ENCODE measurements at places on chromosomes 6 and 20. TPM values are rescaled to one million over a fixed set of nuclear protein-coding genes. Genes with fewer than 3 reads are reported as not detected.
A peak's percentile ranks its signal among the peaks of the same experiment; 100 is the strongest.

- no peak for DNase-seq
- no peak overlapping the region for H3K4me3 ChIP-seq
- no peaks in the 10 kb centered on the region for H3K36me3 ChIP-seq
- H3K4me1 ChIP-seq, result peaks cover 34% of the 10 kb centered on the region
- peak overlapping the region; percentile 53 for H3K27ac ChIP-seq
Measured at GRCh38 chr6:147166360-147166944, 37.8 kb upstream of the STXBP5 start.

PPIL6 gene
- total RNA-seq, result 2.5 TPM

ENPP4 gene
- total RNA-seq, result 4.4 TPM

- H3K27me3 ChIP-seq, result no peaks in the 10 kb centered on the region
- no peak overlapping the region for H3K4me3 ChIP-seq
Measured at GRCh38 chr20:18650224-18650623, 62.4 kb downstream of the DTD1 start.

CGAS gene
- total RNA-seq, result 1.0 TPM

DNA sequence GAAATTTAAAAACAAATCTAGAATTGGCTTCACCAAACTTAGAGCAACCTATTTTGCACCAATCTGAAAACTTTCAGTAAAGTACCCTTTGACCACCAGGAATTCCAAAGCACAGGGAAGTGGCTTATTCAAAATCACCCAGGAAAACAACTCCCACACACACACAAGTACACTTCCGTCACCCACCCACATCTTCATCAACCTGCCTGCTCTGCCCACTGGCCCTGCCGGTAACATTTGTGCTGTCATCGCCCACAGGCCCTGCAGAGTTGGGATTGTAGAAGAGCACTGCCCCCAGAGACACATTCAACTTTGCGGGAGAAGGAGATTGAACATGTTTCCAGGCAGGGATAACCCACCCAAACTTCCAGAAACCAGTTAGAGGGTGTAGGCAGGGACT is 19.3 kb upstream of the SCML4 start:
- no peak for DNase-seq
- no peak overlapping the region for H3K27ac ChIP-seq
- no peak overlapping the region for H3K4me3 ChIP-seq
- H3K36me3 ChIP-seq, result no peaks in the 10 kb centered on the region
- no peaks in the 10 kb centered on the region for H3K27me3 ChIP-seq
- peaks cover 7% of the 10 kb centered on the region for H3K4me1 ChIP-seq

GRCh38 chr6:15431762-15432483 is 186.1 kb downstream of the JARID2 start:
- no peaks in the 10 kb centered on the region for H3K27me3 ChIP-seq
- no peak for DNase-seq
- peaks cover 52% of the 10 kb centered on the region for H3K4me1 ChIP-seq

DNA sequence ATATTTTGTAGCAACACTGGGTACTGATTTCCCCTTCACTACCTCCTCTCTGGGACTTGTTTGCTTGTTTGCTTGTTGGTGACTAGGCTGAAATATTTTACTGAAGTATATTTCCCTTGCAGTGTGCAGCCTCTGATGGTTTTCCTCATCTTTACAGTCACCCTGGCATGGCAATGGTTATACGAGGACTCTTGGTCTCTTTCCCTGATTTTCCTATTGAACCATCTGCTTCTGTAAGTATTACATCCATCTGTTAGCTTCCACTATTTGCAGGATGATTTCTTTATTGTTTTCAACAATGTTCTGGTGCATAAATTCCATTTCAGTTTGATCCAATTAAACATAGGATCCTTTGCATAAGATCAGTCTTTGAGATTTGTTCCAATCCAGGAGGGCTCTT is 465.1 kb downstream of the MEI4 start:
- no peak overlapping the region for H3K27ac ChIP-seq
- no peak overlapping the region for H3K4me3 ChIP-seq
- no peak for DNase-seq
- no peaks in the 10 kb centered on the region for H3K36me3 ChIP-seq
- no peaks in the 10 kb centered on the region for H3K27me3 ChIP-seq
- H3K4me1 ChIP-seq, result no peaks in the 10 kb centered on the region

- peaks cover 83% of the 10 kb centered on the region for H3K4me1 ChIP-seq
- H3K27me3 ChIP-seq, result no peaks in the 10 kb centered on the region
- no peak for DNase-seq
Measured at GRCh38 chr6:113363866-113364265, 493.3 kb upstream of the MARCKS start.

GRCh38 chr6:88174906-88175305 is 8.8 kb upstream of the CNR1 start:
- H3K4me3 ChIP-seq, result no peak overlapping the region
- no peak overlapping the region for H3K27ac ChIP-seq
- no peaks in the 10 kb centered on the region for H3K4me1 ChIP-seq
- H3K36me3 ChIP-seq, result no peaks in the 10 kb centered on the region
- DNase-seq, result no peak

DNA sequence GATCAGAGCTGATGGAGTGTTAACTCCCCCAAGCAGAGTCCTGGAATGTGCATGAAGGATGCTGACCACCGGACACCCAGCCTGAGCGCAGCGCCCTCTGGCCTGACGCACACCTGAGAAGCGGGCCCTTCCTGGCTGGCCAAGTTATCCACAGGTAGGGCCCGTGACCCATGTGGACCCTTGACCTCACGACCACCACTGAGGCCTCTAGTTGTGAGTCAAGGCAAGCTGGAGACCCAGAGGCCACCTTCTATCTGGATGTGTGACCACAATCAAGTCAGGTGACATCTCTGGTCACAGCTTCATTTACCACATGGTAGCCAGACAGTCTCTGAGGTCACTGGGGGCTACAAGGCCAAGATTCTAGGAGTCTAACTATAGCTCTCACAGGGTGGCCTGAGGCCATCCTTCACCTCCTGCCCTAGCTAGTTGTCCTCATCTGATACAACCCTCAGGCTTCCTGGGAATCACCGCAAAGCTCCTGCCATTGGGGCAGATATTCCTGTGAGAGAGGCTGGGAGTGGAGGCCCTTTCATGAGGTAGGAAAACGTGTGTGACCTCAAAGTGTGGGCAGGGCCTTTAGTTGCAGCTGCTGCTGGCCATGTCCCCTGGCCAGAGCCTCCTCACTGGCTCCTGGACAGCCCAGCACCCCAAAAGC is 53.1 kb downstream of the DSTN start:
- H3K27ac ChIP-seq, result no peak overlapping the region
- no peak overlapping the region for H3K4me3 ChIP-seq
- peaks cover 2% of the 10 kb centered on the region for H3K4me1 ChIP-seq
- peaks cover 41% of the 10 kb centered on the region for H3K36me3 ChIP-seq
- DNase-seq, result peak; percentile 86

GRCh38 chr20:32140603-32141002 is 31.1 kb downstream of the TM9SF4 start:
- H3K36me3 ChIP-seq, result peaks cover 71% of the 10 kb centered on the region
- no peaks in the 10 kb centered on the region for H3K27me3 ChIP-seq
- peaks cover 5% of the 10 kb centered on the region for H3K4me1 ChIP-seq
- no peak for DNase-seq
- no peak overlapping the region for H3K27ac ChIP-seq

DNA sequence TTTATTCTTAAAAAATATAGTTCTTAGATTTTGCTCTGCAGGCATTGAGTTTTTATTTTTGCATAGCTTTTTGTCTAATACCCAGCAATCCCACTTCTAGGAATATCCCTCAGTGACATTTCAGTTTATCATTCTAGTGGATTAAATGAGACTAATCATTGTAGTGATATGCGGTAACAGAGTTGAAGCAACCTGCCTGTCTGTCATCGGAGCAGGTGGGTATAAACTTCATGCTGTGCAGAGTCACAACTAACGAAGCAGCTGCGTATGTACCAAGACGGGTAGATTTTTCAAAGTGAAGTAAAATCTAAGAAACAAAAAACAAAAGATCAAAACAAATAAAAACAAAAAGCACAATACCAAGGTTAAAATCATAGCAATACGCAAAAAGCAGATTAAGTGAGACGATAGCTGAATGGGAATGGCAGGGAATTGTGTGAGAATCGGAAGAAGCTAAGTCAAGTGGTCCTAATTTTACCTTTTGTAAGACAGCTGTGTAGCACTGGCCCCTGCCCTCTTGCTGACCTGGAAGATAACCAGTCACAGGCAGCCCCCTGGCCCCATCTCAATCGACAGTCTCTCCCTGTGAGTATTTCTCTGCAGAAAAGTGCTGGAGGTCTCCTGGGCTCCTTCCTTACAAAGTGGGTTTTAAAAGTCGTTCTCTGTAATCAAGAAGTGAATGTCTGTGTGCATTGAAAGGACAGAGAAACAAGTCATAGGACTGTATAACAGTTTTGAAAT is 169.2 kb downstream of the OR2B2 start:
- H3K4me3 ChIP-seq, result no peak overlapping the region
- H3K4me1 ChIP-seq, result no peaks in the 10 kb centered on the region
- no peak for DNase-seq
- H3K36me3 ChIP-seq, result no peaks in the 10 kb centered on the region

GRCh38 chr6:152948150-152948768 is 34.6 kb downstream of the FBXO5 start:
- DNase-seq, result no peak
- peaks cover 7% of the 10 kb centered on the region for H3K4me1 ChIP-seq
- peaks cover 27% of the 10 kb centered on the region for H3K27me3 ChIP-seq
- no peaks in the 10 kb centered on the region for H3K36me3 ChIP-seq

GRCh38 chr6:3869632-3870527 is 20.7 kb downstream of the FAM50B start:
- no peak for DNase-seq
- no peaks in the 10 kb centered on the region for H3K27me3 ChIP-seq
- no peak overlapping the region for H3K27ac ChIP-seq

DNA sequence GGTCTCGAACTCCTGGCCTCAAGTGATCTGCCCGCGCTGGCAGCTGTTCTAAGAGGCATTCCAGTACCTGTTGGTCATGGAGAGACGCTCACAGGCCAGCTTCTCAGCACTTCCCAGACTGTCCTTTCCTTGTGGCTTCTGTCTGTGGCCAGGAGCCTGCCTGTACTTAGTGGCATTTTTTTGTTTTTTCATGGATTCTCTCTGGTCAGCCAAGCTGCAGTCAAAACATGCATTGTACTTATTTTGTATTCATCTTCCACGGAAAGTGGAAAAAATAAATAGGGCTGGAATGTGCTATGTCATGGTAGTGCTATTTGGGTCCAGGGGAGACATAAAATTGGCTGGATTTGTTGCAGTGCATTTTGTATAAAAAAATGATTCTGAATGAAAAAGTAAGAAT is 29.1 kb downstream of the ZDHHC14 start:
- H3K27ac ChIP-seq, result peak overlapping the region; percentile 58
- H3K36me3 ChIP-seq, result no peaks in the 10 kb centered on the region
- DNase-seq, result no peak
- H3K27me3 ChIP-seq, result no peaks in the 10 kb centered on the region
- peaks cover 24% of the 10 kb centered on the region for H3K4me1 ChIP-seq
- no peak overlapping the region for H3K4me3 ChIP-seq

DAAM2 gene
- total RNA-seq, result 137 TPM

RPS18 gene
- 1,963 TPM for total RNA-seq

DNA sequence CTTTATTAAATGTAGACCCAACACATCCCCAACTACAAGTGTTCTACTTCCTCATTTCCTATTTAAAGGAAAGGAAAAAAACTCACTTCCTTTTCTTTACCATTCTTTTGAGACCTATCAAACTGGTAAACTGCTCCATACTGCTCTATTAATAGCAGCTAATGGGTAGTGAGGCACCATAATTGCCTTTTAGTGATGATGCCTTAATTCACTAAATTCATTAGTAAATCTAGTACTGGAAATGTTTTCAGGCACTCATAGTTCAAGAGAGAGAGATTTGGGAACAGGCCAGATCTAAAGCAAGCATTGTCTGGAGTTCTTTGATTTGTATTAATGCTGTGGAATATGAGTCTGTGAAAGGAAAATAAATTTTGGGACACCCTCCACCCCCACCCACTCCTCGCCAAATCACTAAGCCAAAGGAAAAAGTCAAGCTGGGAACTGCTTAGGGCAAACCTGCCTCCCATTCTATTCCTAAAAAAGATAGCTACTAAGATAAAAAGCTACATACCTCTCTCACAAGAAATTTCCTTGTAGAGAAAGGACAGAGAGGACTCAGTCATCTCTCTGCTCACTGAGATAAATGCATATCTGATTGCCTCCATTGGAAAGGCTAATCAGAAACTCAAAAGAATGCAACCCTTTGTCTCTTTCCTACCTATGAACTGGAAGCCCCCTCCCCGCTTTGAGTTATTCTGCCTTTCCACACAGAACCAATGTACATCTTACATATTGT is 13.6 kb upstream of the IBTK start:
- no peak overlapping the region for H3K27ac ChIP-seq
- H3K36me3 ChIP-seq, result no peaks in the 10 kb centered on the region
- peaks cover 10% of the 10 kb centered on the region for H3K4me1 ChIP-seq
- H3K27me3 ChIP-seq, result peaks cover 21% of the 10 kb centered on the region

DNA sequence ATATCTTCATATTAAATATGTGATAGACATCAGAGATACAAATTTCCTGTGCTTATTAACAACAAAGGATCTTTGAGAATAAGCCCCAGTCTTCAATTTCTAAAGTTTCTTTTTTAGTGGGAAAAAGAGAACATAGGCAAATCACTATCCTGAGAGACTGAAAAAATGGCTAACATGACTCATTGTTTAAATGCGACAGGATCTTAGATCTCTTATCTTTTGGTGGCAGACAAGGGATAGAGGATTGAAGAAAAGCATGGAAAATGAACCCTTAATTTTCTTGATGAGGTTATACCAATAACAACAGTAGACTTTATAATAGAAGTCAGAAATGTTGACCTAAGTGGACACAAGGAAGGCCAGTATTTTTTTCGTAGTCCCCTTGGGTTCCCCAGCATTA is 178.6 kb upstream of the MAP3K7 start:
- H3K4me1 ChIP-seq, result no peaks in the 10 kb centered on the region
- no peak overlapping the region for H3K4me3 ChIP-seq
- DNase-seq, result no peak
- H3K36me3 ChIP-seq, result no peaks in the 10 kb centered on the region

GRCh38 chr6:122567034-122567433 is 43.2 kb upstream of the PKIB start:
- peaks cover 15% of the 10 kb centered on the region for H3K36me3 ChIP-seq
- H3K27ac ChIP-seq, result no peak overlapping the region
- peaks cover 7% of the 10 kb centered on the region for H3K4me1 ChIP-seq
- H3K4me3 ChIP-seq, result no peak overlapping the region

PDE10A gene
- total RNA-seq, result 10.4 TPM

DNA sequence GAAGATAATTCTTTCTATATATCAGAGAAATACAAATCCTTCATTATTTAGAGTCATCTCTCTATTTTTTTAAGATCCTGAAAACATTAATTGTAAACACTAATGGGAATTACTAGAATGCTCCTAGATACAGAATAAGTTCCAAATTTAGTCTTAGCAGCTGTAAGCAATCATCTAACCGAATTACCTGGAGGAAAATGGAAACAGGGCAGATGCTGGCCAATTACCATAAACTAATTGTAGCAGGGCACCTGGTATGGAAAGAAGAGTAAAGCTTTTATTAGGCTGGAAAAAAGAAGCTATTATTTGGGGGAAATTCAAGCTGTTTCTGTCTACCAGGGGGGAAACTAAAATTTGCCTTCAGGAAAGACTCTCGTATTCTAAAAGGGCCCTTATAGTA is 257.5 kb downstream of the MMUT start:
- no peaks in the 10 kb centered on the region for H3K36me3 ChIP-seq
- H3K4me3 ChIP-seq, result no peak overlapping the region
- DNase-seq, result no peak
- H3K27me3 ChIP-seq, result peaks cover 7% of the 10 kb centered on the region
- H3K4me1 ChIP-seq, result no peaks in the 10 kb centered on the region

Measured in chondrocyte (in vitro differentiated cells).